Hepatic stellate cell (primary cell): ENCODE measurements at places on chromosomes 7 and 10.
A peak's percentile ranks its signal among the peaks of the same experiment; 100 is the strongest.

DNA sequence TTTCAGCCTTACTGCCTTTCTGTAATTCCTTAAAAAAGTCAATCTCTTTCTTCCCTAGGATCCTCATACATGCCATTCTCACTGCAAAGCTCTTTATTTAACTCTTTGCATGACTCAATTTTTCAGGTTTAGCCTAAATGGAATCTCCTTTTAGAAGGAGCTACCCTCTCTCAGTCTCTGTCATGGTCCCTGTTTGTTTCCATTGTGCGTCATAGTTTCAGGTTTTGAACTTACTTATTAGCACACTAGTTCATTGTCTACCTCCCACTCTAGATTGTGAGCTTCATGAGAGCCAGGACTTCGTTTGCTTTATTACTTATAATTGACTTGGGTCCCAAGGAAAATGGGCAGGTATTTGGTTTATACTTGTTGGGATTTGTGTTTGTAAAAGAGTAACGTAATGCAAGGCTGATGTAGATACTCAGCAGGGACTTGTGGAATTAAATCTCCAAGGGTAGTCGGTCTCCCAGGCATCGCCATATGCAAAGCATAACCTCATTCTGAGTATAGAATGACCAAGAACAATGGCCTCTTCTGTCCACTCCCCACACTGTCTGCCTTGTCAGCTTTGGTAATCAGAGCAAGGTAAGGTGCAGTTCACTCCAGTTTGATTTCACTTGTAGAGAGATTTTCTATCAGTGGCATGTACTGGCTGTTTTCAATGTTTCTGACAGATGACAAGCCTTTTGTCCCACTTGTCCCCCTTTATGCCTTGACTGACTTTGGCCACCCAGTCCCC, 252.0 kb downstream of the SORCS3 start:
- DNase-seq: no peak

DNA sequence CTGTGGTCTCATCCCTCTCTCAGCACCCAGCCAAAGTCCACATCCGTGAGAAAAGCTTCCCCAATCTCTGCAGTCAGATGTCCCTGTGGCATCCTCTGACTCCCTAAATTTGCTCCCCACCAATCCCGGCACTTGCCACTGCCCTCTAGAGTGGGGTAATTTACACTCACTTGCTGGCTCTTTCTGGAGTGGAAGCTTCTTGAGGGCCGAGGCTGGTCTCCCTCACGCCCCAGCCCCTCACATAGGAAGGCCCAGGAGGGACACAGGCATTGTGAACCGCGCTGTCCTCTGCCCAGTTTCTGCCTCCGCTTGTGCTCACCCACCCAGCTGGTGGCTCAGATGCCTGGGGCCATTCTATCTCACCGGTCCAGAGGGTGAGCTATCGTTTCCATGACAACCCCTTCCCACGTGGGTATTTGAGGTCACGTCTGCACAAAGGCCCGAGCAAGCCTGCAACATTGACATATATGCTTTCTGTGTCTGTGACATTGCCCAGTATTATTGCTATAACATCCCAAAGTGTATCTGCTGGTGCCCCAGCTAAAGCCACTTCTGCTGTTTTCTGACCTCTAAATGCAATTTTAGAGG, 97.3 kb upstream of the CTBP2 start:
- no peak for DNase-seq

- no peak for DNase-seq
Observed at GRCh38 chr7:90738249-90738648, 142.1 kb downstream of the CDK14 start.

DNA sequence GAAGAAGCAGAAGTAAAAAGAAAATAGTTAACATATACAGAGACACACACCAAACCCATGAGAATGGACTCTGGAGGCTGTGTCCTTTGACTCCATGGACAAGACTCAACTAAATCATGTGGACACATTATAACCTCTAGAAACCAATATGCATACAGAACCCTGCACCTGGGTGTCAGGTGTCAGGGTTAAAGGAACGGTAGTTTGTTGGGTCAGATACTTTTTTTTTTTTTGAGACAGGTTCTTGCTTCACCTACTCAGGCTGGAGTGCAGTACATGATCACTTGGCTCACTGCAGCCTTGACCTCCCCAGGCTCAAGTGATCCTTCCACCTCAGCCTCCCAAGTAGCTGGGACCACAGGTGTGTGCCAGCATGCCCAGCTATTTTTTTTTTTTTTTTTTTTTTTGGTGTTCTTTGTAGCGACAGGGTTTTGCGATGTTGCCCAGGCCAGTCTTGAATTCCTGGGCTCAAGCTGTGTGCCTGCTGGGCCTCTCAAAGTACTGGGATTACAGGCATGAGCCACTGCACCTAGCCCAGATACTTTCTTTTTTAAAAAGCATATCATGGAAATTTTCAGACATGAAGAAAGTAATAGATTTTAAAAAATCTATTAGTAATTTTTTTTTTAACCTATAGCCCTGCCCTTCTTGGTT, 31.3 kb downstream of the GALNT11 start:
- no peak for DNase-seq

GRCh38 chr10:131452926-131453720, 141.6 kb upstream of the TCERG1L start:
- no peak for DNase-seq

GRCh38 chr10:92278996-92279696, 11.7 kb downstream of the CPEB3 start:
- peak; percentile 52 for DNase-seq

- no peak for DNase-seq
Observed at GRCh38 chr7:101945034-101945758, 127.8 kb downstream of the CUX1 start.

GRCh38 chr7:12757443-12757842, 70.0 kb downstream of the ARL4A start:
- peak; percentile 65 for DNase-seq

DNA sequence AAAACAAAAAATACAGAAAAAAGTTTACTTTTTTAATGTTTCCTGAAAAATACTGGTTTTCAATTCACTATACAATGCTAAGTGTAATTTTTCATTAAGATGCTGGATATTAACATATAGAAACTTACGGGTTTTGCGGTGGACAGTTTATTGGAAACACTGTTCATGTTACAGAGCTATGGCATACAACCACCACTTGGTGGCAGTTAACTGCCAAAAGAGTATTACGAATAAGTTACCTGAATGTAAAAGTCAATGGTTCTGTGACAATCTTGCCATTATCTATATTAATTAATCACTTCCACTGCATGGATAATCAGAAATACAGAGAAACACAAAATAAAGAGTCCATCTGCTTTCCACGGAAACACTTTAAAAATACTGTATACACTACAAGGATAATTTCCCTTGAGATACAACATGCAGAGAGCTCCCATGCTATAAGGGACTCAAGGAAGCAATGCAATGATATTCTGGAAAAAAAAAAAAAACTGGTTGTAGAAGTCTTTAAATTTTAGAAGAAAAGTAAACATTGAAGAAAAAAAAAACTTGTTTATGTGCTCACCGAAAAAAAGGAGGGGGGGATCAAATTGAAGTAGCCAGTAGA, 97.0 kb downstream of the TPK1 start:
- DNase-seq: peak; percentile 0

- DNase-seq: no peak
Observed at GRCh38 chr10:70704211-70704610, 31.9 kb downstream of the ADAMTS14 start.

DNA sequence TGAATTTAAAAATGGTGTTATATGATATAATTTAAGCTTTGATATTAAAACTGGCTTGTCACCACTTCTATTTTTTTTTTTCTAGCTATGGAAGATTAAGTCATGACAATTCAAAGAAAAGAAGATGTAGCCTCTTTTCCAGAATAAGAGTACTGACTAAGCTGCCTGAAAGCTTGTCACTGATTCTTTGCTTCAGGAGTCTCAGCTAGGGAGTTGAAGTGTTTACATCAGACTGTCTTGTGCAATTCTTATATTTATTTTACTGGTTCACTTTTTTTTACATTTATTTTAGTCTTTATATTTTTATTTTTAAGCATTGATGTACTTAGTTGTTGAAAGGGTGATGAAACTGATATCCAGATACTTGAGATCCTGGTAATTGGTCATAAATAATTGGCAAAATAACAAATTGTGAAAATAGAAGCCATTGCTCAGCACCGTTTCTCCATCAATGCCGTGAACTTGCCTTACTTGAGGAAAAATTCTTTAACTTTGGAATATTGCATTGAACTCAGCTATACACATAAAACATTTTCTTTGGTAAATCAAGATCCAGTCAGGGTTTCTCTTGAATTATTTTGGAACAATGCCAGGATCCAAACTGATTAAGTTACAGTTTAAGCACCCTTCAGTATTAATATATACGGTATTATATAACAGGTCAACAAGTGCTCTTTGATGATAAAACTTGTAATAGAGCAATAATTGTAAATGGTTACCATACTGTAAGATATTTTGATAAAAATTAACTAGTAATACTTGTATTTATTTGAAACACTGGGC, 156.4 kb downstream of the PHTF2 start:
- DNase-seq: no peak
